Activated T-cell treated with anti-CD3 and anti-CD28 coated beads, Interleukin-2, amount 50 U/mL, for 72 hours (primary cell): ENCODE measurements at places on chromosomes 11 and 22. TPM values are rescaled to one million over a fixed set of nuclear protein-coding genes. Genes with fewer than 3 reads are reported as not detected.
A peak's percentile ranks its signal among the peaks of the same experiment; 100 is the strongest.

DNA sequence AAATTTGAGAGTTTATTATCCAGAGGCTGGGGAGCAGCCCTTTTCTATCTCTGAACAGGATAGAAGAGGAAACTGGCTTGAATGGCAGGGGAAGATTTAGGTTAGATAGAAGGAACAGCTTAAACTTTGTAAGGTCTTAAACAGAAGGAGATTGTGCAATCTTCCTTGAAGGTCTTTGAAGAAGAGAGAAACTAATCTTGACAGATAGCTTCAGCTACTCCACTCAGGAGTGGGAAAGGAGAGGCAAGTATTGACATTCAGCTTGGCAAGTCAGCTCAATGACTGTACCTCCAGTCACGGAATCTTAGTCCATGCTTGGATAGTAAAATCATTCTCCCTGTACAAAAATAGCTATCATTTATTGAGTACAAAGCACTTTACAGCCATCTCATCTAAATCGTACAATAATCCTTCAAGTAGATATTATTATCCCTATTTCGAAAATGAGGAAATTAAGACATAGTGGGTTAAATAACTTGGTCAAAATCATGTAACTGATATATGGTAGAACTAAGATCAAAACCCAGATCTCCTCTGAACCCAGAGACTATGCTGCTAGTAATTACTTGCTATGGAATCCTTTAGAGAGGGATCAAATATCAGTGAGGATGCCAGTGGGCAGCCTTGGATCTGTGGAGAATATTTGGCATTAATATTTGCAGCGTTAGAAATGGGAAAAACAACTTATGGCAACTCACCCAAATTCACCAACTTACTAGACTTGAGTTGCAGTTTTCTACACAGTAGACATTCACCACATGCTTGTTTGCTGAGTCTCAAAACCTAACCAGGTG, 14.6 kb downstream of the C11orf97 start:
- H3K4me3 ChIP-seq, result no peak overlapping the region
- H3K36me3 ChIP-seq, result no peaks in the 10 kb centered on the region
- no peaks in the 10 kb centered on the region for H3K4me1 ChIP-seq
- no peak overlapping the region for H3K27ac ChIP-seq
- DNase-seq, result no peak

Gene MAJIN
- 2.7 TPM for total RNA-seq

- DNase-seq, result no peak
- H3K27me3 ChIP-seq, result no peaks in the 10 kb centered on the region
- no peak overlapping the region for H3K27ac ChIP-seq
- H3K4me1 ChIP-seq, result peaks cover 21% of the 10 kb centered on the region
Observed at GRCh38 chr11:83070044-83070701, 1.5 kb downstream of the RAB30 start.

DNA sequence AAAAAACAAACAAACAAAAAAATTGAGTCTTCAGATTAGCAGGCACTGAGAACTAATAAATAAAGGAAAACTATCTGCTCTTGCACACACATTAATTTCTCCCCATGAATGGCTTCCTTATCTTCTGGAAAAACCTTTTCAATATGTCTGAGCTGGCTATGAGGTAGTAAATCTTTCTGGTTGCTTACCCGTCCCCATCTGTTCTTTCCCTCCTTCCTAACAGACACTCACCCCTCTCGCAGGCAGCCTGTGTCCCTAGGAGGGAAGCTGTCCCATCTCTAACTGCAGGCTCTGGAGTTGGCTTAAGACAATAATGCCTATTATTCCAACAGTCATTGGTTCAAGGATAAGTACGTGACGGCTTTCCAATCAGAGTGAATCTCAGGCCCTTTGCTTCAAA, 8.2 kb upstream of the SCUBE2 start:
- no peak overlapping the region for H3K27ac ChIP-seq
- H3K36me3 ChIP-seq, result no peaks in the 10 kb centered on the region
- DNase-seq, result no peak

- no peak for DNase-seq
- peaks cover 27% of the 10 kb centered on the region for H3K36me3 ChIP-seq
- no peak overlapping the region for H3K4me3 ChIP-seq
Observed at GRCh38 chr22:20044495-20045151, 23.7 kb downstream of the TANGO2 start.

Gene PRCP
- 35.3 TPM for total RNA-seq

- no peaks in the 10 kb centered on the region for H3K36me3 ChIP-seq
- H3K4me3 ChIP-seq, result no peak overlapping the region
- no peak overlapping the region for H3K27ac ChIP-seq
- H3K27me3 ChIP-seq, result no peaks in the 10 kb centered on the region
- H3K4me1 ChIP-seq, result peaks cover 5% of the 10 kb centered on the region
Observed at GRCh38 chr11:1508491-1508891, 21.9 kb upstream of the MOB2 start.

DNA sequence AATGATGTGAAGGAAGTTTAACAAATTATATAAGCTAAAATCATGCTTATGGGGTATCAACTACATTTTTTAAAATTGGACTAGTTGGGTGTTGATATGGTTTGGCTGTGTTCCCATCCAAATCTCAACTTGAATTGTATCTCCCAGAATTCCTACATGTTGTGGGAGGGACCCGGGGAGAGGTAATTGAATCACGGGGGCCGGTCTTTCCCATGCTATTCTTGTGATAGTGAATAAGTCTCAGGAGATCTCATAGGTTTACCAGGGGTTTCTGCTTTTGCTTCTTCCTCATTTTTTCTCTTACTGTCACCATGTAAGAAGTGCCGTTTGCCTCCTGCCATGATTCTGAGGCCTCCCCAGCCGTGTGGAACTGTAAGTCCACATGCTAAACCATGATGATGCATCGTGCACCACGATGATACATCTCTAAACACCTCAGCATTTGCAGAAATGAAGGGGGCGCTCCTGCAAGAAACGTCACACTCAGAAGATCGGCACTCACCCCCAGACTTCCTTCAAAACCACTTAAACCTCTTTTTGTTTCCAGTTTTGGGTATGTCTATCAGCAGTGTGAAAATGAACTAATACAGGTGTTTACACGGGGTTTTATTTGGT, 340.0 kb downstream of the SHANK2 start:
- peaks cover 14% of the 10 kb centered on the region for H3K27me3 ChIP-seq
- peak; percentile 27 for DNase-seq
- H3K27ac ChIP-seq, result no peak overlapping the region
- H3K4me3 ChIP-seq, result no peak overlapping the region
- H3K4me1 ChIP-seq, result peaks cover 6% of the 10 kb centered on the region

- H3K4me1 ChIP-seq, result peaks cover 7% of the 10 kb centered on the region
- DNase-seq, result peak; percentile 56
- no peak overlapping the region for H3K4me3 ChIP-seq
- H3K27me3 ChIP-seq, result no peaks in the 10 kb centered on the region
Observed at GRCh38 chr22:43273902-43274484, 69.2 kb downstream of the SCUBE1 start.

GRCh38 chr11:19660076-19660475, 52.6 kb upstream of the NAV2 start:
- H3K27ac ChIP-seq, result no peak overlapping the region
- DNase-seq, result peak; percentile 21
- H3K27me3 ChIP-seq, result peaks cover 4% of the 10 kb centered on the region
- no peaks in the 10 kb centered on the region for H3K36me3 ChIP-seq
- no peak overlapping the region for H3K4me3 ChIP-seq
- H3K4me1 ChIP-seq, result peaks cover 6% of the 10 kb centered on the region

Gene TKFC
- 74.0 TPM for total RNA-seq

GRCh38 chr22:29704528-29705285, 15.1 kb upstream of the CABP7 start:
- peaks cover 5% of the 10 kb centered on the region for H3K27me3 ChIP-seq
- no peak overlapping the region for H3K4me3 ChIP-seq
- H3K36me3 ChIP-seq, result no peaks in the 10 kb centered on the region
- no peak overlapping the region for H3K27ac ChIP-seq
- no peak for DNase-seq
- H3K4me1 ChIP-seq, result peaks cover 14% of the 10 kb centered on the region
